ENCODE measurements at places on chromosomes 4 and X.
A peak's percentile ranks its signal among the peaks of the same experiment; 100 is the strongest.

DNA sequence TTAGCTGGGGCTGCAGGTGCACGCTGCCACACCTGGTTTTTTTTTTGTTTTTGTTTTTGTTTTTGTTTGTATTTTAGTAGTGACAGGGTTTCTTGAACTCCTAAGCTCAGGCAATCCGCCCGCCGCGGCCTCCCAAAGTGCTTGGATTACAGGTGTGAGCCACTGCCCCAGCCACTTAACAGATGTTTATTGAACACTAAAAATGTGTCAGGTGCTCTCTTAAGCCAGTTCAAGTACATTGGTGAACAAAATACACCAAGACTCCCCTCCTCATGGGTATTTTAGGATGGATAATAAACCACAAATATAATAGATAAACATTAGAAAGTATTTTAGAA lies 69.9 kb downstream of the TRAPPC11 start:
- no peak for DNase-seq

- peak; percentile 45 for DNase-seq
Observed at GRCh38 chr4:152634110-152634760, 45.6 kb downstream of the TMEM154 start.

- DNase-seq = no peak
Observed at GRCh38 chr4:16852644-16853043, 45.8 kb downstream of the LDB2 start.

DNA sequence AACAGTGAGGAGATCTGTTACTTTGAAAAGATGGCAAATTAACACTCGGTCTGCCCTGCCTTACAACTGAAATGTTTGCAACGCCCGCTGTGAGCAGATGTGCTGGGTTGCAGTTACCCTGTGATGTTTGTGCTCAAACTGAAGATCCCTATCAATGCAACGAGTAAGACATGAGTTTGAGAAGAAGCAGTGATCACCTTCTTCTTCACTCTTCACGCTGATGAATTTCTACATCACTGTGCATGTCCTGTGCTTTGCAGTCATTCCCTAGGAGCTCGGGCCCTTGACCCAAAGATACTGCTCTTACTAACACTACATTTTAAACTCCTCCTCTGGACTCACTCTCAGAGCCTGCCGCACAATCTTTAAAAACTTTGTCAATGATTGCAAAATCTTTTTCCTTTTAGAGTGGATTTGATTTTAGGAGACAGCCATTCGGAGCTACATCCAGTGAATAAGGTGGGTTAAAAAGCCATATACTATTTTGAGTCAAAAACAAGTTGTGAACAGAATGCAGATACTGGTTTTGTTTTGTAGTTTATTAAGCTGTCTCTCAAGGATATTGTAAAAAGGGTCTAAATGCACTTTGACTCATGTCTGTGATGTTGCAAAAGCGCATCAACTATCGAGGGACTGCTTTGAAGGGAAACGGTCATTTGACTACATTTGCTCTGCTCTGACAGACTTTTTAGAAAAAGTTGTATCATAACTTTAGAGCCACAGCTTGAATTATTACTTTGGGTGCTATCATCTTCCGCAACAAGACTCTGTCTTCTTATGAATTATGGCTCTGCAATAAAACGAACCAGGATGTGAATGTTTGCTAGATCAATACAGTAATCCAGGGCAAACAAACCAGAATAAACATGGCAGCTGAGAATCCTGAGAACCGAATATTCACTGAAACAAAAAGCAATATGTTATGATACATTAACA lies 5.7 kb upstream of the RHOH start:
- peak; percentile 32 for DNase-seq

GRCh38 chr4:87882321-87882720 lies 49.6 kb downstream of the MEPE start:
- DNase-seq = no peak

GRCh38 chr4:173990869-173991210 lies 292.6 kb downstream of the FBXO8 start:
- no peak for DNase-seq

DNA sequence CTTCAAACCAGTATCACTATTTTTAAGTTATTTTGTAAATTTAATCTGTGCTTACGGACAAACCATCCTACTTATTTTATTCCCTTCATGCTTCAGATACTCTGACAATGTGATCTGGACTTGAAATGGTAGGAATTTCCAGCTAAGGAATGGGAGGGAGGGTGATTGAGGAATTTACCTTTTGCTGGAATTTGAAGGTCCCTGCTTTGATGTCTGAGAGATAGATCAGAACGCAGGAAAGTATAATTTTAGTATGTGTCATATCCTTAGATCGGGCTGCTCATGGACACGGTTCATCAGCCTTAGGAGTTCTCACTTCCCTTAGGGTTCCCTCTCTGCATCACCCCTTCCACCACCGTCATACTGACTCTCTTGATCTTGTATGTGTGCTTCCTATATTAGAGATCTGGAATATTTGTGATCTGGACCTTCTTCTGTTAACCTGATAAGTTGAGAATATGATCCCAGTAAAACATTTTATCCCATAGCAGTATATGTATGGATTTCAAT lies 16.8 kb downstream of the OCRL start:
- no peak for DNase-seq

- DNase-seq = no peak
Observed at GRCh38 chr4:96326846-96327245, 487.0 kb downstream of the PDHA2 start.

DNA sequence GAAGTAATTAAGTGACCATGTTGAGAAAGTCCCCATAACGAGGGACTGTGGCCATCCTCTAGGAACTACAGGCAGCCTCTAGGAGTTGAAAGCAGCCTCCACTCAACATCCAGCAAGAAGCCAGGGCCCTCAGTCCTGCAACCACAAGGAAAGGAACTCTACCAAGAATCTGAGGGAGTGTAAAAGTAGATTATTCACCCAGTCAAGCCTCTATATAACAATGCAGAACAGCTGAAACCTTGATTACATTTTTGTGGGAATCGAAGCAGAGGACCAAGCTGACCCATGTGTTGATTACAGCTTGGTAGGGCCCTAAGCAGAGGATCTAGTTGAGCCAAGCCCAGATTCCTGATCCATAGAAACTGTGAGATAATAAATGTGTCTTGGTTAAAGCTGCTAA lies 17.1 kb downstream of the RPS6KA6 start:
- no peak for DNase-seq

DNA sequence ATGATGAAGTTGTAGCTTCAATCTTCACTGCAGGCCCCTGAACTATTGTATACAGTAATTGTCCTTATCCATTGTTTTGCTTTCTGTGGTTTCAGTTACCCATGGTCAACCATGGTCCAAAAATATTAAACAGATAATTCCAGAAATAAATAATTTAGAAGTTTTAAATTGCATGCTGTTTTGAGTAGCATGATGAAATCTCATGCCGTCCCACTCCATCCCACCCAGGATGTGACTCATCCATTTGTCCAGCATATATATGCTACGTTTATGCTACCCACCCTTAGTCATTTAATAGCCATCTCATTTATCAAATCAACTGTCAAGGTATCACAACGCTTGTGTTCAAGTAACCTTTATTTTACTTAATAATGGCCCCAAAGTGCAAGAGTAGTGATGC lies 34.5 kb downstream of the IQCM start:
- DNase-seq = peak; percentile 6

DNA sequence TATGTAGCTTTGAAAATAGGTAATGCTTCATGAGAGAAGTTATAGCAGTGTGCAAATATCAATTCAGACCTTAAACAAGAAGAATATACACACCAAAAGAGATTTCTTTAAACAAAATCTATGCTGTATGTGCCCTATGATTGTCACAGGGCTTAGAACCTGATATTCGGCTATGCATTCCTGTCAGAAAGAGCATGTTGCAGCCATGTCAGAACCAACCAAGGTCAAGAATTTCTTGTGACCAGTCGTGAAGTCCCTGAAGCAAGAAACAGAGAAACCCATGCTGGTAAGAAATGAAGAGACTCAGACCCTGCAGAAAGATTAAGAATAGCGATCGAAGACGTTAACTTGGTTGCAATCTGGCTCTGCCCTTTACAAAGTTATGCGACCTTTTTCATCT lies 210.3 kb upstream of the SPIN4 start:
- no peak for DNase-seq

DNA sequence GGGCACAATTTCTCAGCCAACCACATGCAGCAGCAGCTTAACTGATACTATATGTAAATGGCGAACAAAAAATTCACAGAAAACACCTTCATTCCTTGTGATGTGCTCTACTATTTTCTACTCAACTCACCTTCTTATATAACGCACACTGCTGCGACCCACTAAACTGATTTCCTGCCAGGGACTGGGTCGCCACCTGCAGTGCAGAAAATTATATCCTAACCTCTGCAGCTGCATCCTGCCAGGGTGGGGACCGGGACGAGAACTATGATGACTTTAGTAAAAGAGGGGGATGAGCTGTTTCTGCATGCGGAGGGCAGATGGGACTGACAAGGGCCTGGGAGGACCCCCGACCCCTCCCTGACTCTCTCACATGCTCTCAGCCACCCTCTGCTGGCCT lies 27.4 kb downstream of the ABLIM2 start:
- DNase-seq = no peak

GRCh38 chr4:36243355-36244256 lies 708 bp downstream of the ARAP2 start:
- DNase-seq = no peak

DNA sequence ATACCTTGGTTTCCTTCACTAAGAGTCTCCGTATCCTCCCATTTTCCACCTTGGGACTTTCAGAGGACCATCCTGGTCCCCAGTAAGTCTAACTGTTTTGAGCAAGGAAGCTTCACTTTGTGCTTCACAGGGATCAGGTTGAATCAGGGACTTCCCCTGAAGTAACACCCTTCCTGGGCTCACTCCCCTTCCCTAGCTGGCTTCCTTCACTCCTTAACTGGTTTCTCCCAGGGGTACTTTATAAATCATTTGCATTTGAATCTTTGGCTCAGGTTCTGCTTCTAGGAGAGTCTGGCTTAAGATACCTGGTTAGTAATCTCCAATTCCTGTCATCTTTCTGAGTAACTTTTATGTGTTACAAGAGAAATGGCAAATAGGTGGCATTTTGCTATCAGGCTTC lies 24.5 kb upstream of the GRIA2 start:
- DNase-seq = no peak

GRCh38 chr4:139085141-139085540 lies 69.6 kb downstream of the NOCT start:
- peak; percentile 16 for DNase-seq

DNA sequence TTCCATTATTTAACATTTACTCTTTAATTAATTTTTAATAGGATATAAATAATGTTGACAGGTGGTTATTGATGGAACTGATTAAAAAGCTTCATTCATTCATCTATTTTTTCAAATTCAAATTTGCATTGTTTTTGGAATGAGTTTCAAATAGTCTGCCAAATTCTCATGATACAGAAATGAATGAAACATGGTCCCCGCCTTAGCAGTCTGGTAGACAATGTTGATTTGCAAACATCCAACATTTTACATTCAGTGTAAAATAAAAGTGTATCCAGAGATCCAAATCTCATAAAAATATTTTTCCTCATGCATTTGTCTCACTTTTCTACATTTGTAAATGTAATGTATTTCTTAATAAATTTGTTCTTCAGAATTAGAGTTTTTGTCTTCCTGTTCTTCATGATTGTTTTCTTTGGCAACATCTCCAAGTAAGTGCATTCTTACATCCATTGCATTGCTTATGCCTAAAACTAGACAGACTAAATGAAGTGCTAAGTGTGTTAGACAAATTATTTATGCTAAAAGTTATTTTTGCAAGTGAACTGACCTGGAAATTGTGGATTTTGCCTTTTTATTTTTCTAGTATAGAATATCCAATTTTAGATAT lies 142.3 kb downstream of the PCDH18 start:
- no peak for DNase-seq

GRCh38 chrX:23478056-23478455 lies 143.4 kb downstream of the PTCHD1 start:
- DNase-seq = no peak

- no peak for DNase-seq
Observed at GRCh38 chrX:149248073-149248625, 257.0 kb downstream of the IDS start.

GRCh38 chrX:13520351-13520750 lies 49.0 kb upstream of the EGFL6 start:
- no peak for DNase-seq

DNA sequence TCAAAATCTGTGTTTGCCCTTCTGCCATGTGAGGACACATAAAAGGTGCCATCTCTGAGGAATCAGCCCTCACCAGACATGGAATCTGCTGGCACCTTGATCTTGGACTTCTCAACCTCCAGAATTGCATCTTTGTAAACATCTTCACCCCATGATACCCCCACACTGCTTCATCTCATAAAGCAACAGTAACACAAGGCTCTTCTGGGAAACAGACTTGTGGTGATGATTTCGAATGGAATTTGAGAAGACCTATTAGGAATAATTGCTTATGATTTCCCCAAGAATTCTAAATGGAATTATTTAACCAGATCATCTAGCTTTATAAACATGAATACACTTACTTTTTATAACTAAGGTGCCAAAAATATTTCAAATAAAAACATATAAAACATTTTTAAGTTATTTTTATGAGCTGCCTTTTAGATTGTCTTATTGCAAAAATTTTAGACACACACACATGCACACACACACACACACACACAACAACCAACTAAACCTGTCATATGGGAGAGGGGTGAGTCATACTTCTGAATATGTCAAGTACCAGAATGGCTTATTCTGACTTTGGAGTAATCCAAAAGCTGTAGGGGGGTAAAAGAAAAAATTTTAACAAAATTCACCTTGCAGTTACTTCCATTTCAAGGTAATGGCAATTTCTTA lies 82.0 kb downstream of the USP46 start:
- no peak for DNase-seq

DNA sequence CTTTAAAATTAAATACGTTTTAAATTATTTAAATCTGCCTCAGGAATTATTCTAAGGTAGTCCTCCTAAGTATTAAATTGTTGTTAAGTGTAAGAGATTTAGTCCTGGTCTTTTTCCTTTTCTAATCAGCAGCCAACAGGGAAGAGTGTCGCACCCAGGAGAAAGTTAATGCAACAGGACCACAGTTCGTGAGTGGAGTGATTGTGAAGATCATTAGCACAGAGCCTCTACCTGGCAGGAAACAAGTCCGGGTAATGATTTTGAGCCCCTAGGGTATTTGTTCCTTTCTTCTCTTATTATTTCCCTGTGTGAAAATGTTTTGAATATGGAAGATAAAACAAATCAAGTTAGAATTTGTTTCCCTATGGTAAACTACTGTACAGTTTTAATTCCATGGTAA lies 13.4 kb downstream of the LARP7 start:
- no peak for DNase-seq

GRCh38 chr4:147955827-147956558 lies 224.1 kb downstream of the ARHGAP10 start:
- no peak for DNase-seq

DNA sequence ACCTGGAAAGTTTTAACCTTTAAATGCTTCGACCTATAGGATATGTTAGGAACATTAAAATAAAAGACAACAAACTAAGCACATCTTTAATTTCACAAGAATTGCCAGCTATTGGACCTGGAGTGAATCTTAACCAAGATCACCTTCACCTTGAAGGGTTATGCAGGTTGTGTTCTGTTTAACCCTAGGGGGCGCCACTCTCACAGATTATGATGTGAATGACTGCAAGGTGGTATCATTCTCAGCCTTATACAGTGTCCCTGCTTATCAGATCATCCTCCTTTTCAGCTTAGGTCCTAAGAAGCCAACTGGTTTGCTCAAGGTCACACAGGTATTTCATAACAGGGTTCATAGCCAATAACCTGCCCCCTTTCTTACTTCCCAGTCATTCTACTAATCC lies 23.5 kb downstream of the INTS6L start:
- DNase-seq = no peak

GRCh38 chr4:158821228-158821971 lies 52.6 kb downstream of the FNIP2 start:
- peak; percentile 30 for DNase-seq

All from MV-4-11 (cell line).